ENCODE measurements at places on chromosomes 7 and 10.

GRCh38 chr7:156752367-156753228 lies 112.0 kb downstream of the RNF32 start:
- no peak for DNase-seq

- no peak for DNase-seq
Observed at GRCh38 chr10:6423004-6423403, 157.1 kb downstream of the PRKCQ start.

DNA sequence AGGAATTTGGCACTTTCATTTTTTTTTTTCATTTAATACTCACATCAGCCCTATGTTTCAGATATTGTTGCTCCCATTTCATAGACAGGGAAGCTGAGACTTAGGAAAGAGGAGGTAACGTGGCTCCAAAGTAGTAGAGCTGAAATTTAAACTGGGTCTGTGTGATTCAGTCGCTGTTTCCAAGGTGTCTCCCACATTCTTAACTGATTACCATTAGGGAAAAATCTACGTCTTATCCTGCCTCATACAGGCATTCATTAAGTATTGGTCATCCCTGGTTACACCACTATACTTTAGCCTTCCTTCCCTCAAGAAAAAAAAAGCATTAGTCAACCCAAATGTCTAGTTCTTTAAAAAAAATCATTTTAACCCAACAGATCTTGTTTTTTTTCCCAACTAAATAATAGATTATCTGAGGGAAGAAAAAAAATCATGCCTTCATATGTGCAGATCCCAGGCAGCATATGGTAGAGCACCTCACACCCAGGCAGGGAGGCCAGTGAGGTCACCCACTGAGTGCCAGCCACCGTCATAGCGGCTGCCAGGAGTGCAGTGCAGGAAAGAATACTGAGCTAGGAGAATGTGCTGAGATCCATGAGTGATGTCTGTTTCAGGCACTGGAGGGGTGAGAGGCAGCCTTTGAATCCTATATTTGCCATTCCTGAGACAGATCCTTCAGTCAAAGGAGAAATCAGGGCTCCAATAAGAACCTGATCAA lies 59.0 kb upstream of the SORCS3 start:
- no peak for DNase-seq

- DNase-seq, result no peak
Observed at GRCh38 chr7:132866144-132866531, 215.8 kb downstream of the CHCHD3 start.

DNA sequence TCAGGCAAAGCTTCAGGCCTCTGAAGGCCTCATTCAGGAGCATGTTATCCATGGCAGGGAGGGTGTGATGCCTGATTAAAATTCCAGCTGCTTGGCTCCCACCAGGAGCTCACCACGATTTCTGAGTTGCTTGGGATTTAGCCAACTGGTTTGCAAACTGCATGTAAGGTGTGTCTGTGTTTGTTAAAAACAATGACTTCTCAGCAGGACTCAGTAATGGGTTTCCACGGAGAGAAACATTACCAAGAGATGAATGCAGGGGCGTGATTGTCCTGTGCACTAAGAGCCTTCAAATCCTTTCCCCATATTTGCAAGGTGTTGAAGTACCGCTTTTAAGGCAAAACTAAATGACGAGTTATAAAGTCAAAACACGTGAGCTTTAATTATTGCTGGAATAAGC lies 88.8 kb upstream of the BTBD16 start:
- peak; percentile 81 for DNase-seq

DNA sequence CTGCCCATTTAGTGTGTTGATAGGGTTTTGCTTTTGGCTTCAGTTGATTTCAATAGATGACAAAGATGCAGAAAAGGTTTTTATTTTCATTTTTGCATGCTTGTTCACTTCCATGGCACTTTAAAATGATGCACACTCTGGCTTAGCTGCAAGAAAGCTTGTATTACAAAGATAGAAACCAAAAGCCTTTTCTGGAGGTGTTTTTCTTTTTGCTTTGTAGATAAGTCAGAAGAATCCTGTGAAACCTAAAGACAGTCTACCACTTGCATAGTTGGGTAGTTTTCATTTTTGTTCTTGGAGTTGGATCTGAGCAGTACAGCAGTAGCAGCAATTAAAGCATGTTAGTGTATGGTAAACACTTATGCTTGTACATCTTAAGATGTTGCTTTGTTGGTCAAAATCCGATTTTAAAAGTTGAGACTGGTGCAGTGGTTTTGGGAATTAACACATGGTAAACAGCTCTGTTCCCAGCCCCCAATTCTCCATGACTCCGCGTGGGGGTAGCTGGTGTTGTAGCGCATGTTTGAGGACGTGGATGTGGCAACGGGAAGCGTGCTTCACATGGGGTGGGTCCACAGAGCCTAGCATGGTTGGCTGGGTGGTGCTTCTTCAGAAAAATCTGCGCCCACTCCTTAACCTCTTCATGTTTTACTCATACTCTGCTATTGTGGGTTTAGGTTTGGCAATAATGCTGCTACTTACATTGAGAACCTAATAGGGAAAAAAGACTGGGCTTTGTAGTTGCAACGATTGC lies 19.8 kb downstream of the CCNY start:
- DNase-seq, result no peak

GRCh38 chr7:6271694-6272440 lies 557 bp downstream of the CYTH3 start:
- peak; percentile 60 for DNase-seq

DNA sequence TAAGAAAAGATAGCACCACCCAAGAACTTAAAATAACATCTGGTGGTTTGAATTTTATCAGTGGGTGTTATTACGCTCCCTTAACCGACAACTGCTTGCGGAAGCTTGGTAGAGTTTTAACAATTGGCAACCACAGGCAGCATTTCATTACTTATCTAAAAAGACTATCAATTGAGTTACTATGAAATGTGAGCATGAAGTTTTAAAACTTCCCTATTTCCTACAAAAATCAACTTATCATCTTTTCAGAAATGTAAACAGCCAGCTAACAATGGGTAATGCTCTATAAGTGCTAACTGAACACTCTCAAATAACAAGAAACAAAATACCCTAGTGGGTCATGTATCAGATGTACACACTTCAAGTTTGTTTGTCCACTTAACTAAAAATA lies 68.8 kb downstream of the OSBPL3 start:
- DNase-seq, result peak; percentile 29

DNA sequence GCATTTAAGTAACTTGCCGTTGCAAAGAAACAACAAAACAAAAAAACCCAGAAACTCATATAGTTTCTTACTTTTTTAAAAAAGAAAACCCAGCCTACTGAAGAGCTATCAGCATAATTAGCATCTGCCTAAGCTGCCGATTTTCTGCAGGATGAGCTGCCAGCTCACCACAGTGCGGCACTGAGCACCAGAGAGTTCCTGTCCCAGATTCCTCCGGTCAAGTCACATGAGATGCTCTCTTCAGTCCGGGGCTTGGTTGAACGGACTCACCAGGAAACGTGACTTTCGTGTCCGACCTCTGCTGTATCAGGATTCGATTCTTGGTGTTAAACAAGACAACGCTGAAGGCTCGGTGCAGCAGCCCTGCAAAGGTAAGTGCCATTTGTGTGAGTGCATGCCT lies 3.2 kb downstream of the IDI2 start:
- DNase-seq, result no peak

- DNase-seq, result no peak
Observed at GRCh38 chr7:155357573-155358041, 59.9 kb downstream of the INSIG1 start.

- DNase-seq, result peak; percentile 74
Observed at GRCh38 chr10:123583639-123584418, 82.3 kb upstream of the GPR26 start.

GRCh38 chr10:126391192-126391885 lies 3.1 kb upstream of the ADAM12 start:
- DNase-seq, result no peak

DNA sequence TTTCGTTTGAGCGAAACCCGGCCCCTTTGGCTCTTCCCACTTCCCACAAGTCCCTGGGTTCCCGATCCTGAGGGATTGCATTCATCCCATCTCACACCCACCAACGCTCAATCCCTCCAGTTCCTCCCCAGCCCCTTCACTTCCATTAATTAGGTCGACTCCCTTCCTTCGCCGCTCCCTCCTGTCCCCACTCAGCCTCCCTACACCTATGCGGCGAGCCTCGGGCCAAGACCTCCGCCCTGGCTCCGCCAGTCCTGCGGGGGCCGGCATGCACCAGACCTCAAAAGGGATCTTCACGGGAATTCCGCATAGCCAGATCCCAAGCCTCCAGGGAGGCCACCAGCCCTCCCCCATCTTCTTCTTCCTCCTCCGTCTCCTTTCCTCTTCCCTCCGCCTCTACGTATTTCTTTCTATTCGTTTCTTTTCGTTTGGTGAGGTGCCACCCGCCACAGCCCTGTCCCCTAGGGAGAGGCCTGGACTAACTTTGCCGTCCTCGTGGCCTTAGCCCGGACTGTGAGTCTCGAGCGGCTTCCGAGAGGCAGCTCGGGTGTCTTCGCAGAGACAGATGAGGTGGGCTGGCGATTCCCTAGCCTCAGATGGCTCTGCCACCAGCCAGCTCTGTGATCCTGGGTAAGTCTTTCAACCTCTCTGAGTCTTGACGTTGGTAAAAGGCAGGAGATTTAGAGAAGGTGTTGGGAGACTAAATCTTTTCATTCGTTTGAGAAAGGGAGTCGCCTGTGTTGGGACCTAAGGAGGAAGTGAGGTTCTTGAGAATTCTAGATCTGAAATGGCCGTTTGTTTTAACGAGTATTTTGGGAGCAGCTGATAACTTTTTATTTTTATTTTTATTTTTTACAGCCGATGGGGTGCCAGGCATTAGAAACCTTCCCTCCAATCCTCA lies 8.1 kb upstream of the LBX1 start:
- DNase-seq, result no peak

GRCh38 chr7:24882989-24883621 lies 96.9 kb downstream of the OSBPL3 start:
- DNase-seq, result no peak

GRCh38 chr10:46312953-46313352 lies 26.2 kb downstream of the ANTXRL start:
- DNase-seq, result no peak

DNA sequence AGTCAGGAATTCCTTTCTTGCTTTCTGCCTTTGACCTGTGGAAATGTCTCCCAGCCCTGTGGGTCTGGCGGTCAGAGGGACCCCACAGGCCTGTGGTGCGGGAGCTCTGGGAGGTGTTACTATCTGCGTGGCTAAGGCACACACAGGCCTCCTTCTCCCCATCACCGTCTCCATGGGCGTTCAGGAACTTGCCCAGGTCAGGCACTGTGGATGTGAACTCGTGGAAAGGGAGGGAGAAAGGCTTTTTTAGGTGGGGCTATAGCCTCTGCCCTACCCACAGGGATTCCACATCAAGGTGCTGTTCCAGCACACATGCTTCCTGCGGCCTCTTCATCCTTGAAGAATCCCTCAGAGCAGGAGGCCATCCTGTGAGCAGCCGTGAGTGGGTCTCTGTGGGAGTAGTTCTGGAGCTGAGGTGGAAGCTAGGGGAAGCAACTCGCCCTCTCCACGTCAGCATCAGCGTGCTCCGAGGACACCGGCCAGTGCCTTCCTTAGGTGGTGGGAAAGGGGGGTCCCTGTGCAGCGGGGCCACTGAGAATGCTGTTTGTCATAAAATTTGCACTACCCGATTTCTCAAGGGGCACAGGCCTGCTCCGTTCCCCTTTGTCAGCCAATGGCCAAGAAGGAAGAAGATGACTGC lies 7.5 kb upstream of the ATP6V0E2 start:
- DNase-seq, result no peak

DNA sequence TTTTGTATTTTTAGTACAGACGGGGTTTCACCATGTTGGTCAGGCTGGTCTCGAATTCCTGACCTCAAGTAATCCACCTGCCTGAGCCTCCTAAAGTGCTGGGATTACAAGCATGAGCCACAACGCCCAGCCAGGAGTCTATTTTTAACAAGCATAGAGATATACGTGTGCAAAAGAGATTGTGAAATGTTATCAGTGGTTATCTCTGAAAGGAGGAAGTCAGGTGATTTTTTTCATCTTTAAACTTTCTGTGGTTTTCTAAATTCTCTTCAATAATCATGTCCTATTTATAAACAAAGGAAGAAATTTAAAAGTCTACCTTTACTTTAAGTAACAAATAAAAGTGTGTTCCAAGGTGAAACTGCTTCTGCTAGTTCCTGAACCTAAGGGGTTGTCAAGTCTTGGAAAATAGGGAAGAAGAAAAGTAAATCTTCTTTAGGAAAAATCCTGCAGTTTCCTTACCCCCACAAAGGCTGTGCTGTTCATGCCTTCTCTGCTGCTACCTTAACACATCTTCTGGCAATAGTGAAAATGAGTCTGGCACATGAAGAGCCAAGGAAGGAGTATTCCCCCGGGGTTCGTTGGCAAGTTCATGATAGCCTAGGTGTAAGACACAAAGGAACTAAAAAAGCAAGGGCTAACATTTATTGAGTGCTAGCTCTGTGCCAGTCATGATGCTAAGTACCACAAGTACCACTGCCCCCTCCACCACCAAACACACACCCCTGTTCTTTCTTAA lies 51.1 kb downstream of the CYP26A1 start:
- no peak for DNase-seq

DNA sequence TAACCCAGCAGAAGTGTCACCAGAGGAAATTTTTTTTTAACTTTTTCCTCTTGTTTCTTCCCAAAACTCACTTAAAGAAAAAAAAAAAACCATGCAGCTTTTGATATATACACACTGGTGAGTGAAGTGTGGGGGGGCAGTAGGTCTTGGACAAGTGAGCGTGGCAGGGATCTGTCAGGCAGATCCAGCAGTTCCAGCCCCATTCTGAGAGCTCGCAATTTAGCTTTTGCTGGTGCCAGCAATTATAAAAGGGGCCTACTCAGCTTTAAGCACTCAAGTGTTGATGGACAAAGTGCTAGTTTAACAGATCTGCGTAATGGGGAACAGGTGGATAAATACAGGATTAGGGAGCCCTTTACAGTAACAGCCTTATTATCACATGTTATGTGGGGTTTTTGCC lies 619.2 kb upstream of the GALNT17 start:
- DNase-seq, result peak; percentile 92

DNA sequence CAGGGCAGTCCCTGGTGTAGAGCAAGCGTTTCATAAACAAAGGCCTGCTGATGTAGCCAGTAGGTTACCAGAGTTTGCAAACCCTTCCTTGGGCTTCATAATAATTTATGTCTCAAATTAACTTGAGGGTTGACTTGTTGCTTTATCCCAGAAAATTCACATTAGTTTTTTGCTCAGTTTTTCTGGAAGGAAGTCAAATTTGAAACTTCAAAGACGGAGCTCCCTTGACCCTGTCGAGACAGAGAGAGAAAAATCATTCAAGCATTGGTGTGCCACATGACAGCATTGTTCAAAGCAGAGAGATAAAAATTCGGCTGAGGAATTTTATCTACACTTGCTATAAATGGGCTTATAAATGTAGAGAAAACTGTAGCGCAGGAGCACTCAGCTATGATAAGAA lies 627.7 kb downstream of the TNS3 start:
- no peak for DNase-seq

- DNase-seq, result no peak
Observed at GRCh38 chr7:38169847-38170246, 8.2 kb upstream of the STARD3NL start.

DNA sequence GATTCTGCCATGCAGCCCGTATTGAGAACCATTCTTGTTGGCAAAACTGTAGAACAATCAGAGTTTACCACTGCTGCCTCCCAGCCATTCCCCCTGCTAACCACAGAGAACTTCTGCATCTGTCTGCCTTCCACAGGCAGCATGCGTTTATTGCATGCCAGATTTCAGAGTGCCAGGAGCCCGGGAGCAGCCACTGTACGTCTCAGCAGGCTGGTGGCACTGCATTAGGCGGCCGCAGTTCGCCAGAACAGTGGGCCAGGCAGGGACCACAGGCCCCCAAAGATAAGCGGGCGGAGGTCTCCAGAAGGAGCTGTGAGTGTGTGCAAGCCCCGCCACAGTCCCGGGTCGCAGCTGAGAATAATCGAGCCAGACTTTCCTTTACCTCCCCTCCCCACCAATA lies 31.8 kb downstream of the ZNF467 start:
- peak; percentile 58 for DNase-seq
